ENCODE measurements at places on chromosomes 12 and 14.

- no peak for DNase-seq
- H3K4me1 ChIP-seq = no peaks in the 10 kb centered on the region
- no peak overlapping the region for H3K27ac ChIP-seq
Observed at GRCh38 chr12:64001439-64001838, 156.9 kb downstream of the SRGAP1 start.

- H3K27me3 ChIP-seq = no peaks in the 10 kb centered on the region
- H3K4me3 ChIP-seq = no peak overlapping the region
- H3K36me3 ChIP-seq = no peaks in the 10 kb centered on the region
- no peak for DNase-seq
Observed at GRCh38 chr12:111155521-111155920, 213.4 kb downstream of the PHETA1 start.

GRCh38 chr12:39010406-39010805 is 105.0 kb upstream of the CPNE8 start:
- H3K4me3 ChIP-seq = no peak overlapping the region
- H3K27me3 ChIP-seq = no peaks in the 10 kb centered on the region
- no peak for DNase-seq
- no peaks in the 10 kb centered on the region for H3K36me3 ChIP-seq

DNA sequence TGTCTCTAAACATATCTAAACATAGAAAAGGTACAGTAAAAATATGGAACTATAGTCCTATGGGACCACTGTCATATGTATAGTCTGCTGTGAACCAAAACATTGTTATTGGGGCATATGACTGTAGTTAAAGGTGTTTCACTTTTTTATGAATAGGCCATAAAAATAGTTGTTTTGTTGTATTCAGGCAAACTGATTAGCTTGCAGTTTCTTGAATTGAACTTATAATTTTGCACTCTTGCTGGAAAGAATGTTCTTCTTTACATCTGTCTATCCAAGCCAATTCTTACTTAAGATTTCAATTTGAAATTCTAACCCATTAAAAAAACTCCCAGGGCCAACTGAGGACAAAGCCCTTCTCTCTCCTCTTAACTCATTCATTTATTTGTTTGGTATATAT is 234.1 kb downstream of the NOVA1 start:
- no peaks in the 10 kb centered on the region for H3K4me1 ChIP-seq
- no peak for DNase-seq
- H3K4me3 ChIP-seq = no peak overlapping the region

DNA sequence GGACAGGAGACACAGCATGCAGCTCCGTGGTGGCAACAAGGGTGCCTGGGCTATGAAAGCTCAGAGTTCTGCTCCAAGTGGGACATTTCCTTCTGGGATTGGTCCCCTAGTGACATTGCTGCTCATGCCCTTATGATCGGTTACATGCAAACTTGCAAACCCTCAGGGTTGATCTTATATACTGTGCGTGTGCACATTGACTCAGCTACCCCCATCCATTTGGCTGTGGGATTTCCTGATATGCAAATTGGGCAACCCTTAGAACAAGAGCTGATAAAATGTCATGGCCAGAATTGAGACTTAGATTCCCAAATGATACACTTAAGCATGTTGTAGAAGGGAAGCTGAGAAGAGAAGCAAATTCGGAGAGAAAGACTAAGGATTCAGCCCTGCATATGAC is 72.8 kb upstream of the BDKRB2 start:
- no peak for DNase-seq
- H3K4me3 ChIP-seq = no peak overlapping the region
- H3K27me3 ChIP-seq = peaks cover 7% of the 10 kb centered on the region
- H3K4me1 ChIP-seq = no peaks in the 10 kb centered on the region

- H3K36me3 ChIP-seq = no peaks in the 10 kb centered on the region
- H3K27ac ChIP-seq = peak overlapping the region; percentile 58
- H3K27me3 ChIP-seq = no peaks in the 10 kb centered on the region
Observed at GRCh38 chr12:79547735-79548609, 142.8 kb downstream of the PAWR start.

DNA sequence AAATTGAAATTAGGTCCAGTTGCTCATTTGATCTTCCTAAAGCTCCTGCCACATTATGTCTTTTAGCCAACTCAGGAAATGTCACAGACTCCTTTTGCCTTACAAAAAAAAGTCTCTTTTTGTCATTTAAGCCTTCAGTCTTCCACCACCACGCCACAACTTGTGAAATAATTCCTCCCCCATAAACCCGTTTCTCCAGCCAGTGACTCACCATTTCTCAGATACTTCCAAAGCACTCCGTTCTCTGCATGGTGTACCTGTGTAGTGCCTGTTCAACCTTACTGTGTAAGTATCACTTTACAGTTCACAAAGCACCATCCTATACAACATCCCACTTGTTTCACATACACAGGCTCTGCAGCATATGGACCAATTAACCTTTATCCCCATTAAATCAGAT is 139.5 kb upstream of the AEBP2 start:
- H3K36me3 ChIP-seq = no peaks in the 10 kb centered on the region
- no peak overlapping the region for H3K4me3 ChIP-seq
- DNase-seq = no peak
- H3K27ac ChIP-seq = no peak overlapping the region
- H3K4me1 ChIP-seq = no peaks in the 10 kb centered on the region
